ENCODE measurements at places on chromosomes 1 and 21. TPM values are rescaled to one million over a fixed set of nuclear protein-coding genes. Genes with fewer than 3 reads are reported as not detected.

RGS18 gene
- 263 TPM for total RNA-seq

TFF3 gene
- total RNA-seq, result not detected

RHD gene
- total RNA-seq, result 1.2 TPM

SPATA21 gene
- 0.10 TPM for total RNA-seq

LMOD1 gene
- not detected for total RNA-seq

Data from mononuclear cell (primary cell).